Activated T-helper 1 cell treated with anti-CD3 and anti-CD28 coated beads, Interleukin-12 subunit alpha, Interleukin-12 subunit beta, Interleukin-2, Interleukin-4 antibody, amounts not matched to agents 30 ng/mL and 10 ng/mL and 1 ng/mL, durations not matched to agents 14 hours and 24 hours and 36 hours (primary cell): ENCODE measurements at places on chromosomes 16 and 17. TPM values are rescaled to one million over a fixed set of nuclear protein-coding genes. Genes with fewer than 3 reads are reported as not detected.

DNA sequence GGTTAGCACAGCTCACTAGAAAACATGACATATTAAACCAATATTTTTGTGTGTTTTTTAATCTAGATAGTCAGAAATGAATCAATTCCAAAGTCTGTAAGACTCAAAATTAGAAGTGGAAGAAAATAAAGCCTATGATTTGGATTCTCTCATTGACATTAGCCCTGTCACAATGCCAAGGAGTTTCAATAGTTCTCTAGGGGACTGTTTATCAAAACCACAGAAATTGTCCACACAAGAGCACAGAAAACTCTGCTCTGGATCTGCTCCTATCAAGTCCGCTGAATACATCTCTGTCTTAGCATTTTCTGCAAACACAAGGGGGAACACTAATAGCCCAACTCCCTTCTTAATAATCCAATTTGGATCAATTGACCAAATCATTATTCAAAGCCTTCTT lies 152.0 kb downstream of the HS3ST3B1 start:
- H3K4me3 ChIP-seq: no peak overlapping the region
- no peak overlapping the region for H3K27ac ChIP-seq
- H3K27me3 ChIP-seq: peaks cover 10% of the 10 kb centered on the region
- no peaks in the 10 kb centered on the region for H3K4me1 ChIP-seq

DNA sequence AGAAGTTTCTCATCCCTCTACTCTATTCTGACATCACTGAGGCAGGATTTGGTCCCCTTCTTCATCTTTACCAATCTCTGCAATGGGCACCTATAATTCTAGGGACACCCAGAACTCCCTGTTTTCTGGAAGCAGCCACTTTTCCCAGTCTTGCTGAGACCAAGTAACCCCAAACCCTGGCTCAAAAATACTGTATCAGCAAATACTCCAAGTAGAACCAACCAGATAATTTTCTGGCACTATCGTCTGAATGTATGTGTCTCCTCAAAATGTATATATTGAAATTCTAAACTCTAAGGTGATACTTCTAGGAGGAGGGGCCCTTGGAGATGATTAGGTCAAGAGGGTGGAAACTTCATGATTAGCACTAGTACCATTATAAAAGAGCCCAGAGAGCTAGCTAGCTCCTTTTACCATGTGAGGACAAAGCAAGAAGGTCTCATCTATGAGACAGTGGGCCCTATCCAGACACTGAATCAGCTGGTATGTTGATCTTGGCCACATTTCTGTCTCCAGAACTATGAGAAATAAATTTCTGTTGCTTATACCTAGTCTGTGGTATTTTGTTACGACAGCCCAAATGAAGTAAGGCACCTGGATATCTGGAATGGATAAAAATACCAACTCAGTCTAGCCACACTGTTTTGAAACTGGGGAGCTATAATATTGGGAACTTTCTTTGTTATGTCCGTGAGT lies 464.4 kb downstream of the CDH11 start:
- H3K4me3 ChIP-seq: no peak overlapping the region
- no peak for DNase-seq

DNA sequence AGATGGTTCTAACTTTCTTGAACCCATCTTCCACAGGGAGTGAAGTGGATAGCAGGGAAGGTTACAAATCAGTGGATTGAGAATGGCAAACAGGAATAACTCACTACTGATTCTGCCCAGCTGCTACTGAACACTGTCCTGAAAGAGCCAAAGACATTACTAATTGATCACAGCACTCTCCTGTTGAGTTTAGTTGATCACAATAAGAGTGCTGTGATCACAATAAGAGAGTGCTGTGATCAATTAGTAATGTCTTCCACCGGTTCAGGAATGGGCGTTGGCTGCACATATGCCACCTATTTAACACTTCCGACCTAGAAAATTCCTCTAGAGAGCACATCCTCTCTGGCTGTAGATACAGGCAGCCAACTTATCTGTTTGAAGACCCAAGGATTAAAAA lies 11.4 kb downstream of the CFAP97D1 start:
- H3K27ac ChIP-seq: no peak overlapping the region
- H3K36me3 ChIP-seq: no peaks in the 10 kb centered on the region
- H3K27me3 ChIP-seq: peaks cover 36% of the 10 kb centered on the region
- H3K4me3 ChIP-seq: no peak overlapping the region

OTOP2 gene
- not detected in 2 replicates for total RNA-seq

MPP2 gene
- 0.91 and 1.4 TPM in 2 replicates for total RNA-seq

VASN gene
- total RNA-seq: 0.18 TPM in 1 of 2 replicates, not detected in the other
